NCI-H526 treated with DMSO at 0.1 percent for 48 hours (cell line): ENCODE measurements at places on chromosomes 4 and X.

DNA sequence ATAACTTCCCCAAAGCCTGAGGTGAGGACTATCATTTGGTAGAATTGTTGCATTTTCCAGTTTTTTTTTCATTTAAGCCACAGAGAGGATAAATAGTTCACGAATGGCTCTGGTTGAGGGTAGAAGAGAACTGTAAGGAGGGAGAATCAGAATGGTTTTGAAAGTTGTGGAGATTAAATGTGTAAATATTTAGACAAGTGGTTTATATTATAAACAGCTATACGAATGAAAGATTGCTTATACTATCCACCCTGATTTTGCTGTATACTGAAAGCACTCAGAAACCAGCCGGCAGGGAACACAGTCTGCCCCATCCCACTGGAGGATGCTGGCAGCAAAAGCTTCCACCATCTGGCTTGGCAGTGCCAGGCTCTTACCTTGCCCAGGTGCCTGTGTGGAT is 341.1 kb downstream of the RAPGEF2 start:
- DNase-seq, result no peak

GRCh38 chrX:45506149-45506730 is 305.6 kb upstream of the DIPK2B start:
- DNase-seq, result no peak

DNA sequence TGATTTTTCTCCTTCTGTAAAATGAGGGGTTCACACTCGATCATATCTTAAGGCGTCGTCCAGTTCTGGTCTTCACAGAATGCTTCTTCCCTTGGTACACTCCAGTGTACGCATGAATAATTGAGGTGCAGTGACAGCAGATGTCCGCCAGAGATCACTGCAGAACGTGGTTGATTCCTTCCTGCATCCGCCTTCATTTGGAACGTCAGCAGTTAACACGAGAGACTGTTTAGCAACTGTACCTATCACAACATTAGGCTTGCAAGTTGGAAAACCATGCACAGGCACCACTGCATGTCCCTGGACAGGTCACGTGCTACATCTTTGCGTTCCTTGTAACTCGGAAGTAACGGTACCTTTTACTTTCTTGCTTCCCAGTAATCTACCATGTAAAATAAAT is 66.0 kb upstream of the GEMIN8 start:
- DNase-seq, result no peak

- no peak for DNase-seq
These were observed 71.7 kb upstream of the S100G start for GRCh38 chrX:16578218-16578617.

DNA sequence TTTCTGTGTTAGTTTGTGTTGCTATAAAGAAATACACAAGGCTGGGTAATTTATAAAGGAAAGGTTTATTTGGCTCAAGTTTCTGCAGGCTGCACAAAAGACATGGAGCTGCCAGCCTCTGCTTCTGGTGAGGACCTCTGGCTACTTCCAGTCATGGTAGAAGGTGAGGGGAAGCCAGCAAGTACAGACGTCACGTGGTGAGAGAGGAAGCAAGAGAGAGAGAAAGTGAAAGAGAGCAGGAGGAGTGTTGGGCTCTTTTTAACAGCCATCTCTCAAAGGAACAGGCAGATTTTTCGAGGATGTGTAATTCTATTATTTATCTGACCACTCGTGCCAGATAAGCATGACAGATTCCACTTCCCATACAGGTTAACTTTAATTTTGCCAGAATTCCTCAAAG is 1199.1 kb downstream of the ADGRL3 start:
- DNase-seq, result no peak

DNA sequence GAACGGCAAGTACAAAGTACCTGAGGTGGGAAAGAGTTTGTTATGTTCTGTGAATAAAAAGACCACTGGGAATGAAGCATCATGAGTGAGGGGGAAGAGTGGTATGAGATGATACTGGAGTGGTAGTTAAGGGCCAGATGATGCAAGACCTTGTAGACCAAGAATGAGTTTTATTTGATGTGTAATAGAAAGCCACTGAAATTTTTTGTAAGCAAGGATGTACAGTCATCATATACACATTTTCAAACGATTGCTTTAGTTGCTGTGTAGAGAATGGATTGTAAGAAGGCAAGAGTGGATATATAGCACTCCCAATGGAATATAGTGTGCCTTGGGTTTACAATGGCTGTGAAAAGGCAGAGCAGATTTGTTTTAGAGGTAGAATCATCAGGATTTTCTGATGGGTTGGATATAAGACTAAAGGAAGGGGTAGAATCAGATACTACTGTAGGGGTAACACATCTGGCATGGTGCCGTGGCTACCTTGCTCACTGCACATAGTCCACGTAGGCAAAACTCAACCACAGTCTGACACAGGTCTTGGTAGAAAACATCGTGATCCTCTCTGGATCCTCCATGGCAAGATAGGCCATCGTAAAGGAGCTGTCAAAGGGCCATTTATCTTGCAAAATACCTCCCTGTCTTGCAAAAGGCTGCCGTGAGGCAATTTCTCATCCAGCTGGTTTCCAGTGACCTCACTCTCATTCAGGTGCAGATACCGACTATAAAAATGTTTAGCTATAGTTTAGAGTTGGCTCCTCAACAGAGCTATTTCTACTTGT is 14.9 kb downstream of the TIFA start:
- DNase-seq, result no peak

GRCh38 chrX:119272882-119273419 is 36.9 kb downstream of the PGRMC1 start:
- no peak for DNase-seq

GRCh38 chrX:39551762-39552161 is 546.0 kb downstream of the BCOR start:
- no peak for DNase-seq

DNA sequence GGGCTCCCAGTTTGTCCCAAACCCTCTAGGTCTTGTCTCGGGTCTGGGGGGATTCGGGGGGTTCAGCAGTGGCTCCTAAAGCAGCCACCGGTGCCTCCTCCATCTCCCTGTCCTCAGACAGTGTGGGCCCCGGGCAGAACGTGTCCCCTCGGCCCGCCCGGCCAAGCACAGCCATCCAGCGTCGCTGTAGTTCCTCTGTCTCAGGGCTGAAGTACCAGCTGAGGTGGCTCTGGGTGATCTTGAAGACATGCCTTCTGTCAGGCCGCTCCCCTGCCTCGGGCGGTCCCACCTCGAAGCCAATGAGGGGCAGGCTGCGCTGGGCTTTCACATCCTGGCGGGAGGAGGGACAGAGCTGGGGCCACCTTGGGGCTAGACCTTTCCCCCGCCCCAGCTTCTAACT is 5.9 kb downstream of the TSR2 start:
- DNase-seq, result no peak

DNA sequence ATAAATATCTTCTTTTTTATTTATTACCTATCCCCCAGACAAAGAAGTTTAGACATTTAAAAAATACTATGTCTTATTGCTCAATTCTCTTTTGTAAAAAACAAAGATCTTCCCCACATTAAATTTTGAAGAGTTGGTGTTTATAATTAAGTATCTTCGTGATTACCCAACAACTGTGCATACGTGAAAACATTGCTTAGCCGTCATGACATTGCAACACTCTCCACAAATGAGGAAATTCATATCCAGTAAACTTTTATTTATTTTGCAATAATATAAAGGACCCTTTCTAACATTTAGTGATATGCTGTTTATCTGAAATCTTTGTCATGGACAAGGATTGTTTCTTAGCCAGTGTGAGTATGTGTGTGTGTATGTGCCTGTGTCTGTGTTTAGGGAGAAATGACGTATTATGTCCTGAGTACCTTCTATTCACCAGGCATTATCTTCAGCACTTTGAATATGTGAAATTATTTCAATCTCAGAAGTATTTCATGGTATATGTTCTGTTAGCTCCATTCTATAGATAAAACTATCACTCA is 26.1 kb upstream of the EREG start:
- DNase-seq, result no peak

GRCh38 chr4:78355306-78355705 is 196.3 kb upstream of the ANXA3 start:
- DNase-seq, result no peak

DNA sequence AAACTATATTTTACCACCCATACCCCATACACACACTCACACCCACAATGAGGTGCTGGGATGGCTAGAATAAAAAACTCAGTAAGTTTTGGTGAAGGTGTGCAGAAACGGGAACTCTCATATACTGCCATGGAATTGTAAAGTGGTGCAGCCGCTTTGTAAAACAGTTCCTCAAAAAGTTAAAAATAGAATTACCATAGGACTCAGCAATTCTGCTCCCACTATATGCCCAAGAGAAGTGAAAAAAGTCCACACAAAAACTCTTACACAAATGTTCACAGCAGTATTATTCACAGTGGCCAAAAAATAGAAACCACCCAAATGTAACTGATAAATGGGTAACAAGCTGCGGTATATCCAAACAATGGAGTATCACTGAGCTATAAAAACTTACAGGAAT is 6.5 kb downstream of the CENPU start:
- no peak for DNase-seq

- no peak for DNase-seq
These were observed 109.2 kb upstream of the AP1S2 start for GRCh38 chrX:15963858-15964257.

DNA sequence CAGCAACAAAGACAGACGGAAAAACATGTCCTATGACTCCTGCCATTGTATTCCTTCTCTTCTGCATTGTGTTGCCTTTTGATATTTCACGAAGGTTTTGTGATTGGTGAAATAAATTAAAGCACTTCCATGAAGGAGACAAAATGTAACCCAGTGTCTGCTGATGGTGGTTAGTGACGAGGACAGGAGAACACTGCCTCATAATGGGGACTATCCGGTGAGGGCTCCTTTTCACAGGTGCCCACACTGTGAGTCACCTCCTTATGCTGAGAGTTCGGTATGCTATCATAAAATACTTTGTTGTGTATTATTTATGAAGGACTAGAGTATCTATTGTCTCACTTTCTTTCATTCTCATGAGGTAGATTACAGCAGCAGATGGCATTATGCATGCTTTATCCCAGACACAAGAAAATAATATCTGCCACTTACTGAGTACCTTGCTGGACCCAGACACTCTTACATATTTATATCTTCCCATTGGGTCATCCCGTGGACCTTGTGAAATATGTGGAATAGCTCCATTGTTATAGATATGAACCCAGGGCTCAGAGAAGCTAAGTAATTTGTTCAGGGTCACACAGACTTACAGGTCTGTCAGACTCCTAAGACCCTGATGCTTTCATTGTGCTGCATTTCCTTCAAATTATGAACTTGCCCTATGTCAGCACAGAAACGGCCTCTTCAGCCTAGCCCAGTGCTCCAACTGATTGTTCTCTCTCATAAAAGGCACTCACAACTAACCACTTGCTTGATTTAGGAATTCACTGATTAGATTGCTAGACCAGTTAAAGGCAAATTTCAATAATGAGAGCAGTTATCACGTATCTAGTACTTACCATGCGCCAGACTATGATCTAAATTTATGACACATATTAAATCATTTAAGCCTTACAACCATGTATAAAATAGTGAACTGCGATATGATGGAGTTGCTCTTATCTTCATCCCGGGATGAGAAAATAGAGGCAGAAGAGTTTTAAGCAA is 31.2 kb downstream of the PLS3 start:
- no peak for DNase-seq

DNA sequence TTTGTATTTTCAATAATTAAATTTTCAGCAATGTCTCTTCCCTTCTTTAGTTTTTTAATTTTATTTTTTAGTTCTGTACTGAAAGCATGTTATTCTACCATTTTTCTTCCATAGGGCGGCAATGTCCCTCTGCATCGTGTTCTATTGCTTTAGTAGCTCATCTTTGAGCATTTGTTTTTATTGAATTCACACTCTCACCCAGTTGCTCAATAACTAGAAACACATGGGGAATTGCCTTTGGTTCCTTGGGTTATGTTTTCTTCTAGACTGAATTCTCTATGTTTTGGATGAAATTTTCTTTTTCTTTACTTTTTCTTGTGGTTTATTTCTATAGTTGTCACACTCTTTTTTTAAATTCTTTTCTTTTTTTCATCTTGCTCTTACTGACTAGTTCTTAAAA is 233.8 kb upstream of the LDB2 start:
- DNase-seq, result no peak

DNA sequence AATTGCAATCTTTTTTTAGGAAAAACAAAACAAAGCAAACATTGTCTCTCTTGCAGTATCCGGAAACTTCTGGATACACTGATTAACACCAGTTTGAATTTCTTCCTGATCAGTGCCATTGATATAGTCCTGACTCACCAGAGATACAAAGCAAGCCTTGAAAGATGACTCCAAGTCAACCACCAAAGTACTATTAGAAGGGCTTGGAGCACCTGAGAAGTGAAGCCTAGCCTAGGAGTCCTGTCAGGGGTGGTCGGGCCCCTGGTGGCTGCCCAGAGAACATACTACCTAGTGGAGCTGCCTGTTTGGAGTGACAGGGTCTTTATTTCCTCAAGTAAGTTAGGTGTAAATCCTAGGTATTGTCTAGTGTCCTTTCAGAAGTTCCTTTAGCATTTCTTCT is 593.2 kb downstream of the ZNF674 start:
- DNase-seq, result no peak

- DNase-seq, result no peak
These were observed 24.7 kb upstream of the MXRA5 start for GRCh38 chrX:3371163-3371562.

DNA sequence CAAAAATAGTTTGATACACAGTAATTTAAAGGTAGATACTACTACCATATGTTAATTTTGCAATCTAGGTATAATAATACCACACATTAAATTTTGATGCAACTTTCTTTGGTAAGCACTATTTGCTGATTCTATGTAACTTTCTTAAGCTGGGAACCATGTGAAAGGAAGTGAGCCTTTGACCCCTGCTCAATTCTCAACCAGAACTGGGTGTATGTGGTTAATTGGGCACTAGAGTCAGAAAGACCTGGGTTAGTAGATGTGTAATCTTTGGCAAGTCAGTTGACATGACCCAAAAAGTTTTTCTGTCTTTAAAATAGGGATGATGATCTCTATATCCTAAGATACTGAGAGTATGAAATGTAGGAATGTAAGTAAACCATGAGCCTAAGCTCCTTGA is 22.4 kb downstream of the TLR2 start:
- DNase-seq, result no peak

DNA sequence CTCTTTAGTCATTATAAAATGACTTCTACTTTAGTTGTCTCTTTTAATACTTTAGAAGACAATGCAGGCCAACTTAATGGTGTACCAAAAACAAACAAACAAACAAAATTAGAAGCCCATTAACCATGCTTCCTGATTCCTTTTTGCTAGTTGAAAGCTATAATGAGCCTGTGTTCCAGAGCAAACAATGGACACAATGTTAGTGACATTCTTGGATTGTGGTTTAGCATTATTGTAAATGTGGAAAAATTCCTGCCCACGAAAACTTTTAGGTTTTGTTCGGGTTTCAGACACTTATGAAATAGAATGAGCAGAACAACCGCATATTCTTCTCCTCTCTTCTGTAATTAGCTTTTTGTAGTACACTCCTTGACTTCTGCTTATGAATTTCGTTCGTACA is 1682.7 kb upstream of the PCDH7 start:
- DNase-seq, result no peak

GRCh38 chr4:15270201-15270600 is 157.6 kb upstream of the C1QTNF7 start:
- no peak for DNase-seq

- DNase-seq, result no peak
These were observed 39.9 kb downstream of the RELL1 start for GRCh38 chr4:37646247-37646646.

GRCh38 chr4:31341601-31342359 is 621.6 kb downstream of the PCDH7 start:
- no peak for DNase-seq
